ENCODE measurements at places on chromosomes 7 and 10.

GRCh38 chr10:7277867-7278266, 133.0 kb downstream of the SFMBT2 start:
- no peak for DNase-seq

DNA sequence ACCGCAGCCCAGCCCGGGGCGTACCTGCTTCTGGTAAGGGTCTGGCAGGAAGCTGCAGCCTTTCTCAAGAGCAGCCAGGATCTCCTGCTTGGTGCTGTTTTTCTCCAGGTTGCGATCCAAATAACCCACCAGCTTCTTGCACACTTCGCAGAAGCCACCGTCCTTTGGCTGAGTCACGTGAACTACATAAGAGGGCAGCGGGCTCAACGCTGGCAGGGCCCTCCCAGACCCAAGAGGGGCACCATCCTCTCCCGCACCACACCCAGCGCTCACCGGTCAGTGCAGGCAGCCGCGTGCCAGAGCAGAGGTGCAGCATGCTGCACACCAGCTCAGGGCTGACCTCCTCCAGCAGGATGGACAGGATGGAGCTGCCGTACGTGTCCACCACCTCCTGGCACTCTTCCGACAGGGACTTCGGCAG, 31.6 kb downstream of the PSAP start:
- DNase-seq, result no peak

- DNase-seq, result no peak
These were observed 22.2 kb downstream of the FZD1 start for GRCh38 chr7:91286432-91286831.

DNA sequence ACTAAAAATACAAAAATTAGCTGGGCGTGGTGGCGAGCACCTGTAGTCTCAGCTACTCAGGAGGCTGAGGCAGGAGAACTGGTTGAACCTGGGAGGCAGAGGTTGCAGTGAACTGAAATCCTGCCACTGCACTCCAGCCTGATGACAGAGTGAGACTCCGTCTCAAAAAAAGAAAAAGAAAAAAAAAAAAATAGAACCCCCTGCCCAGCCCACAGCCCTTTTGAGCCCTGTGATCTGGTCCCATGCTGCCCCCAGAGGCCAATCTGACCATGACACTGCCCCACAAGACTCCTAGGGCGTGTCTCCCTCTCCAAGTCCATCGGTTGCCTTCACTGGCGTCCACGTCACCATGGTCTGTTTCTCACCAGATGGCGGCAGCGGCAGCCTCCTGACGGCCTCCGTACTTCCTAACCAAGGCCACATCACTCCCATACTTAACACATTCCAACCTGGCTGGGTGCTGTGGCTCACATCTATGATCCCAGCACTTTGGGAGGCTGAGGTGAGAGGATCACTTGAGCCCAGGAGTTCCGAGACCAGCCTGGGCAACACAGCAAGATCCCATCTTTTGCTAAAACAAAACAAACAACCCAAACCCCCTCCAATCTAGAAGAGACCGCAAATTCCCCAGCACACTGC, 18.0 kb downstream of the STX1A start:
- no peak for DNase-seq

DNA sequence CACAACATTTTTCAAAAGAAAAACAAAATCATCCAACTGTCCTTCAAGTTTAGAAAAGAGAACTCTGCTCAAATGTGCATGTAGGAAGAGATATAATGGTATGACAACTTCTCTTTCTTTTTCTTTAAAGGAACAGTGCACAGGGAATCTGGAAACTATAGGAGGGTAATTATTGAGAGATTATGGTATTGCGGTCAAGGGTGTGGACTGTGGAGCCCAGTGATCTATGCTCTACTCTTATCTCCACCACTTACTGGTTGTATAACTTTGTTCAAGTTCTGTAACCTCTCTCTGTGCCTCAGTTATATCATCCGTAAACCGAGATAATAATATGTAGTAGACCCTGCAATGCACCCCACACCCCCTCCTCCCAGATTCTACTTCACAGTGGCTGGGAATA, 69.8 kb upstream of the PCGF5 start:
- DNase-seq, result no peak

DNA sequence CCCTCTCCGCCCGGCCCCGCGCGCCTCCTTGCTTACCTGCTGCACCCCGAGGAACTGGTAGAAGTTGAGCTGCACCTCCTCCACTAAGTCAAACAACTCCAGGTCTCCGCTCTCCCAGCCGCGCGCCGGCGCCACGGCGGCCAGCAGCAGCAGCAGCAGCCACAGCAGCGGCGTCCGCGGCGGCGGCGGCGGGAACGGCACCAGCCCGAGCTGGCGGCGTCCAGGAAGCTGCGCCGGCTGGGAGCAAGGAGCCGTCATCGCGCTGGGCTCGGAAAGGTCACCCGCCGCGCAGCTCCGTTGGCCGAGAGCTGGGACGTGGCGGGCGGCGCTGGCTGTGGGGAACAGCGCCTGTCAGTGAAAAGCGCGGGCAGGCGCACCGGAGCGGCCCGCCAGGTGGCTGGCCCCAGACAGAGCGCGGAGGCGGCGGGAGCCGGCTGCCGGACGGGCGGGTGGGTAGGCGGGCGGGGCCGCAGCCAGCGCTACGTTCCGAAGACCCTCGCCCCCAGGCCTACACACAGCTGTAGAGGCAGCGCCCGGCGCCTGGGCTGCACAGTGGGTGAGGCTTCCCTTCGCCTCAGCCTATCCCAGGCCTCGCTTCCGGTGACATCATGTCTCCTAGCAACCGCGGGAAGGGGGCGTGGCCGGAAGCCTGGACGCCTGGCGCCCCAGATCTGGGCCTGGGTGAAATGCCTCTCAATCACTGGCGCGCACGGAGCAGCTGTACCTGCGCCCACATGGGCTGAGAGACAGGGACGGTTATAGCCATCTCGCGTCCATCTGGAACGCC, at the start of gene DNAJC1:
Gene DNAJC1, minus strand, starts transcription at position 554 of the 787 bp plus-strand sequence. Its CDS starts 296 bp downstream, at position 258.
- peak; percentile 99 for DNase-seq

- DNase-seq, result no peak
These were observed 227.0 kb downstream of the SORCS3 start for GRCh38 chr10:104867966-104868598.

DNA sequence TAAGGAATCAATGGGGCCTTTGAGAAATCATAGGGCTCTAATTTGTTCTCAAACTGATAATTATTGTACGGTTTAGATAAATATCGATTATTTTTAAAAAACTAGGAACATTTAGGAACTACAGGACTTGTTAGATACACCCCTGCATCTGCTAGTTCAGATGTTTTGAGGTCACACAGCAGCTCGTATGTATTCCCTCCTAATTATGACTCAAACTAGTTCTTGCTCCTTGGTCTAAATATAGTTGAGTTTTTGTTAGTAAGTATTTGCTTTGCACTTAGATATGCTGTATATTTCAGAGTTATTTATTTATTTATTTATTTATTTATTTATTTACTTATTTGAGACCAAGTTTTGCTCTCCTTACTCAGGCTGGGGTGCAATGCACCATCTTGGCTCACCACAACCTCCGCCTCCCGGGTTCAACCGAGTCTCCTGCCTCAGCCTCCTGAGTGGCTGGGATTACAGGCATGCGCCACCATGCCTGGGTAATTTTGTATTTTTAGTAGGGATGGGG, 22.7 kb downstream of the PTER start:
- no peak for DNase-seq

DNA sequence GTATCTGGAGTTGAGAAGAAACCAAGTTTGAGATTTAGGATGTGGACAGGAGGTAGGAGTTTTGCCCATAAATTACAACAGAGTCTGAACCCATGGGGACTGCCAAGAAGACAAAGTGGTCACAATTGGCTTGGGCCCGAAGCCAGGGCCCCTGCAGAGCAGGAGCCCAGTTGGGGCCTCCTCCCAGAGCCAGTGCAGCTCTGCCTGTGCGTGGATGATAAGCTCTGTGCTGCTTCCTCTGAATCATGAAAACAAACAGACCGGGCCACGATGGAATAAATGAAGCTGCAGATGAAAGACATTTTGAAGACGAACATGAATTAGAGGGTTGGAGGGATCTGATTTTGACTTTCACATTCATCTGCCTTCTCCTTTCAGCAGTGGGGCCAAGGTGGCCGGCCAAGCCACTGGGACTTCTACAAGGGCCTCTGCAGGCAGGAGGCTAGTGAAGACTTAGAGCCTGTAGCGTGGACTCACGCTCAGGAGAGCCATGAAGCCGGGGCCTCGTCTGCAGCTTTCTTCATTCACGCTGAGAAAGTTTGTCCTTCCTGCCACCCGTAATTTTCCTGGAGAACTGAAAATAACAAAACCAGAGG, 156.8 kb upstream of the LYZL1 start:
- DNase-seq, result no peak

- no peak for DNase-seq
These were observed 50.3 kb downstream of the SEMA3C start for GRCh38 chr7:80868566-80868965.

DNA sequence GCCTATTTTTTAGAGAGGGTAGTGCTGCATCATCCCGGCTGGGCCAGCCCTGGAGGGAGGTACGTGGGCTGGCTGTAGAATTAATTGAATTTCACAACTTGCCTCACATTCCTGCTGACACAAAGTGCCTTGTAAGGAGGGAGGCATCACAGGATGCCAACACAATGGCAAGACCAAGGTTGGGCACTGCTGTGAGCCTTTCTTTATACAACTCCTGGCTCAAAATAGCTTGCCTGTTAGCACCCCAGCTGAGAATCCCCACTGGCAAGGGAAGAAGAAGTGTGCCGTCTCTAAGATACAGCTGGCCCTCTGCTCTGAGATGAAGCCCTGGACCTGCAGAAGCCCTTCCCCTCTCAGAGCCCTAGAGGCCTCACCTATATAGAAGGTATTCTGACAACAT, 873.9 kb downstream of the GRID1 start:
- DNase-seq, result no peak

- no peak for DNase-seq
These were observed 88.8 kb downstream of the JCAD start for GRCh38 chr10:29970576-29970975.

- DNase-seq, result no peak
These were observed 31.2 kb upstream of the PLEKHA1 start for GRCh38 chr10:122343135-122343800.

- DNase-seq, result no peak
These were observed 163.3 kb downstream of the DNAH11 start for GRCh38 chr7:21706131-21706530.

DNA sequence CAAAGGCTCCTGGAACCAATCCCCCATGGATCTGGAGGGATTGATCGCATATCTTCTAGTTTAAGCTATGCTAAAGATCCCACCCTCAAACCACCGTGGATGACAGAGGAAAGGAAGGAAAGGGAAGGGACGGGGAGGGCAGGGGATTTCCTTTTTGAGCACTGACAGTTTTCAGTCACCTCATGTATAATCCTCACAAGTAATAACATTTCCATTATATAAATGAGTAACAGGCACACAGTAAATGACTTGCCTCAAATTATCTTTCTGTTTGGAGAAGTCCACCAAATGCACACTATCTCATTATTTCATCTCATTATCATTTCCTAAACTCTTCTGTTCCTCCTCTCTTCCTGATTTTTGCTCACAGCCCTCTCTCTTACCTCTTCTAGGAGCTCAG, 127.1 kb upstream of the AOAH start:
- DNase-seq, result no peak

GRCh38 chr10:28470873-28471651, 61.9 kb upstream of the WAC start:
- no peak for DNase-seq

DNA sequence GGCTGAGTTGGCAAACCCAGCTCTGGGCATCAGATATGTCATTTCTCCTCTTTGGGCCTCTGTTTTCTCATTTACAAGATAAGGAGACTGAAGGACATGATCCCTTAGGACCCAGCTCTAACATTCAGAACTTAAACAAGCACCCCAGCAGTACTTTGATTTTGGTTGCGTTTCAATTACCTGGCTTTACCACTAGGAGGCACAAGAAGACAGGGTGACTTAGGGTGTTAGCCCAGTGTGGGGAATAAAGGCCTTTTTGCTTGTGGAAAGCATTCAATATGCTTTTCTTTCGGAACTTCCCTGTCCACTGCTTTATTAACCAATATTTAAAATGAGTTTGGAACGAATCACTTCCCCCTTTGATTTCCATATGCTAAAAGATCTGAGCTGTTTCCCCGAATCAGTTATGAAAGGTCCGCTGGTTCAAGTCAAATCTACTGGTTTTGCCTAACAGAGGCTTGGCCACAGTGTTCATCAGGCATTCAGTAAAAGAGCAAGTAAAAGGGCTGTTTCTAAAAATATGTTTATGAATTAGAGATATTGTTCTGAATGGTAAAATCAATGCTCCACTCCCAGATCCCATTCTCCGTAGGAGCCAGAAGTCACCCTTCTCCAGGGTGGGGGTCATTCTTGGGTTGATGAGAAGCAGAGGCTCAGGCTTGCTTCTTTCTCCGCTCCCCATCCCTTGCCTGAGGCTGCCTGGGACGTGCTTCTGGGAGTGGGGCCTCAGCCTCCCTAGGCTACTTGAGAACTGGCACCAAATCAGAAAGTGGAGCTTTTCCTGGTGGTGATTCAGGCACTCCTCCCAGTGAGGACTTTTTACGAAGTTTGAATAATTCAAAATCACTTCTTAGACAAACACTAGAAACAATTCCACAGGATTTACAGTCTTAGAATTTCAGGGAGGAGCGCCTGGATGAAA, 105.5 kb downstream of the MYOF start:
- DNase-seq, result no peak

- DNase-seq, result peak; percentile 45
These were observed 5.3 kb downstream of the FRMD4A start for GRCh38 chr10:14325325-14325955.

DNA sequence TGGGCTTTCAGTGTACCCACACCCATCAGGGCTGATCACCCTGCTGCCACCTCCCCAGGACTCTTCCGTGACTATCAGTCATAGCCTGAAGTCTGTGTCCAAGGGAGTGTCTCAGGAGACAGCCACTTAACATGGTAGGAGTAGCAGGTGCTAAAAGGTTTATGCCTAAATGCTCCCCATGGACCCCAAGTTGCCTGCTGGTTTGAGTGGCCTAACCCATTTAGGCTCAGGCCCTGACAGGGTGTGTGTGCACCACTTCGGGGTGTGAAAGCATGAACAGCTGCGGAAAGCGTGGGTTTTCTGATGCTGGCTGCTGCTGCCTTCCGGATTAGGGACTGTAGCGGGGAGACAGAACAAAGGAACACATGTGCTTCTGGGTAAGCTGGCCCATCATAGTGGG, 93.2 kb upstream of the SAMD8 start:
- no peak for DNase-seq

- DNase-seq, result no peak
These were observed 136.1 kb downstream of the ATE1 start for GRCh38 chr10:121791761-121792160.

- DNase-seq, result peak; percentile 22
These were observed 8.9 kb upstream of the GRK5 start for GRCh38 chr10:119198438-119198837.
